Cortex of kidney (tissue), 1 donor: ENCODE measurements at places on chromosomes 2 and 18.

DNA sequence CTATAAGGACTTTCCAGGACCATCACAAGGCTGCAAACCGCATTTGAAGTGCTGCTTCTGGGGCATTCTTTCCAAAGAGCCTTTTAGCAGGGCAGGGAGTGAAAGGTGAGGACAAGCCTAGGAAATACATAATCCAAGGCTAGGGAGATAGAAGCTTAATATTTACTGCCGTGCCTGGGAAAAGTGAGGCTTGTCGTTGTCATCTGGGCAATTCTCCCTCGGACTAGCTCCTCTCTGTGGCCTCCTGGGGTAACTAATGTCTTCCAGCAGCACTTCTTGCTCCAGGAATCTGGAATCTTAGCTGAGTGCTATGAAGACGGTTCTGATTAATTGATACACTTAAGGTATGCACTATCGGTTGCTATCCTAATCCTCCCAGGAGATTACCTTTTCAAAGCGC, 69.3 kb upstream of the ATL2 start:
- DNase-seq = no peak

DNA sequence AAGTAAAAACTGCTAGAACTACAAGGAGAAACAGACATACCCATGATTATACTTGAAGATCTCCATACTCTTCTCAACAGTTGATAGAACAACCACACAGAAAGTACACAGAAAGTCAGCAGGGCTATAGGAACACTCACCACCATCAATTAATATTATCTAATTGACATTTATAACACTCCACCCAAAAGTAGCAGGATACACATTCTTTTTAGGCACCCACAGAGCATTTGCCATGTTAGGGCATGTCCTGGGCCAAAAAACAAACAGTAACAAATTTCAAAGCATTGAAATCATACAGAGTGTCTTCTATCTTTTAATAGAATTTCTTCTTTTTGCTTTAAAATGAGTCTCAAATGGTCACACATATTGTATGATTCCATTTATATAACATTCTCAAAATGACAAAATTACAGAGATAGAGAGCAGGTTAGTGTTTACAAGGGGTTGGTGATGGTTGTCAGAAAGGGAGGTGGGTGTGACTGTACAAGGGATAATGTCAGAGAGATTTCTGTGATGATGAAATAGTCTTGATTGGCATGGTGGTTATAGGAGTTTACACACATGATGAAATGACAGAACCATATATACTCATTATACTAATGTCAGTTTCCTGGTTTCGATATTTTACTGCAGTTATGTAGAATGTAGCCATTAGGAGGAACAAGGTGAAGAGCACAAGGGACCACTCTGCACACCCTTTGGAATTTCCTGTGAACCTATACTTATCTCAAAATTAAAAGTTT, 82.8 kb downstream of the NCK2 start:
- DNase-seq = no peak

DNA sequence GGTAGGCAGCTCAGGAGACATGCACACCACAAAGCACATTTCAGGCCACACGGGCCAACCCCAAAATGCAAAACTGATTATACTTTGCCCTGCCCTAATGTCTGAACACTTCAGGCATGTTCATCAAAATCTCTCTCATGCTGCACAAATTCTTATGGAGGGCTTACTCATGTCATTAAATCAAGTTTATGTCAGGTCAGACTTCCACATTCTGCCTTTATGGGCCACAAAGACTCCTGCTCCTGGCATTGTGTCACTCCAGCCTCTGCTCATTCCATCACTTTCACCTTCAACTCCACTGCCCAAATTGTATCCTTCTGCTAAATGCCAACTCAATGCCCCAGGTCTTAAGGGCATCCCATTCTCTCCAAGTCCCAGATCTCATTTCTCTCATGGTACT, 9.2 kb downstream of the UXS1 start:
- DNase-seq = no peak

DNA sequence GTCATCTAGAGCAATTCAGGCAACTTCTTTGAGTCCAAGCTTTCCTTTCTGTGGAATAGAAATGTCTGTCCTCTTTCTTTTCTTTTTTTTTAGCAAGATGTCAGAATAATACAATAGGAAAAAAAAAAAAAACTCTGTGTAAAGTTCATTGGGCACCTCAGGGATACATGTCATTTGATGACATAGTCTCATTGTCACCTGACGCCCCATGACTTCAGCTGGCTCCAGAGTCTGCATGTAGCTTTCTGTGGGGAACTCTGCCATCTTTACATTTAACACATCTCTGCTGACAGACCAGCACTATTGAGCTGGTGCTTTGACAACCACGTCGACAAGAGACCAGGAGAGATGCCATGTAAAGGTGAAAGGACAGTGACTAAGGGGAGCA, 172.5 kb upstream of the KLF7 start:
- no peak for DNase-seq

GRCh38 chr2:19702267-19702666, 199.5 kb downstream of the TTC32 start:
- no peak for DNase-seq

DNA sequence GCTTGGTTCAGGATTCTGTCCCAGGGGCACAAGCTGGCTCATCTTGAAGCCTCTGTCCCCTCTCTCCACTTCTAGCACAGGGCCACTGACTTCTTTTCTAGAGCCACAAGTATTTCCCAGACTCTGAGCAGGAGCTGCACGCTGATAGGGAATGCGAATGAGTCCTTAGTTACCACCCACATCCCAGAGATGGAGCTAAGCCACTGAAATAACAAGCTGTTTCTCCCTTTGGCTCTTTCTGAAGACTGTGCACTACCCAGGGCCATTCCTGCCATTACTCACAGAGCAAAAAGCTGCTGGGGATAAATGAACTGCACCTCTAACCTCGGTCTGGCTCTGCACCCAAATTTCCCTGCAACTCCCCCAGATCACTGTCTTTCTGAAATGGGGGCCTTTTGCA, 70.6 kb downstream of the TSN start:
- no peak for DNase-seq

DNA sequence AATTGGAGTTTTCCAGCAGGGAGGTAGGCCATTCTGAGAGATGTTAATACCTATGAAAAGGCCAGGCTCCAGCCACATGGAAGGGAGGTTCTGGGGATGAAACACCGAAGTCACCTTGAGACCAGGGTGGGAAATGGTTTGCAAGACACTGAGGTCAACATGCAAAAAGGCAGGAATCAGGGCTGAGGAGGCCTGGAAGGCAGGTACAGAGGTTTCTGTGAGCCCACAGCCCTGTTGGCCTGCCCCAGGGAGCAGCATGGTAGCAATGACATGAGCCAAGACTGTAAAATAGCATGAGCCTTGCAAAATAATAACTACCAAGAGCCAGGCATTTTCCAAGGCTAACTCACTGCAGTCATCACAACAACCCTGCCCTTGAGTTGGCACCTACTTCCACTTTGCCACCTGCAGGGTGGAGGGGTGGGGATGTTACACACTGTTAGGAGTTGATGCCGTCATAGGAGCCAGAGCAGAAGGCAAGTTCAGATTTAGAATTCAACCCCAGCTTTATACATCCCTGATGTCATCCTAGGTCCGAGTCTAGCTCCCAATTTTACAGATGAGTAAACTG, 61.3 kb downstream of the ZBTB7C start:
- no peak for DNase-seq

DNA sequence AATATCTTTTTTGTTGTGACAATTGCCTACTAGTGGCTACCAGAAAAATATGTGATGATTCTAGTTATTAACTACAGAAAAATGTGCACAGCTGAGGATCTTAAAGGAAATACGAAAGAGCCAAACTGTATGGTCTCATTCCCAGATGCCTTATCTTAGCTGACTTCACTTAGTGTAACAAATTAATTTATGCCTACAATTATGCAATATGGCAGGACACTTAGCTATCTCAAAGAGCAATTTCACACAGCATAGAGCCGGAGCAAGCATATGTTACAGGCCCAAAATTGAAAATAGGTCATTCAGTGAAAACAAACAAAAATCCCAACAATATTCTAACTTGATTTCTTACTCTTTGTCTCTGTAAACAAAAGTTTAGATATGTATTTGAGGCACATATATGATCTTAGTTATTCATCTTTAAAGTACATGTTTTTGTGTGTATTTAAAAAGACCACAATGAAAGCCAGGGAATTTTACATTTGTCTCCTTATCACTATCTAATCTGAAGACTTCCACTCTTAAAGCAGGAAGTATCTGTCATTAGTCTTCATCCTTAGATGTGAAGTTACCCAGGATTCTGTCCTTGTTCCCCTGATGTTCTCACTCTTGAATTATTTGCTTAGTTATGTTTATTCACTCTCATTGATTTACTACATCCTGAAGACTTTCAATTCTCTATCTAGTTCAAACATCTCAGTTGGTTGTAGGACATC, 1579.0 kb upstream of the NXPH2 start:
- no peak for DNase-seq
